ENCODE measurements at places on chromosomes 1 and 21.

DNA sequence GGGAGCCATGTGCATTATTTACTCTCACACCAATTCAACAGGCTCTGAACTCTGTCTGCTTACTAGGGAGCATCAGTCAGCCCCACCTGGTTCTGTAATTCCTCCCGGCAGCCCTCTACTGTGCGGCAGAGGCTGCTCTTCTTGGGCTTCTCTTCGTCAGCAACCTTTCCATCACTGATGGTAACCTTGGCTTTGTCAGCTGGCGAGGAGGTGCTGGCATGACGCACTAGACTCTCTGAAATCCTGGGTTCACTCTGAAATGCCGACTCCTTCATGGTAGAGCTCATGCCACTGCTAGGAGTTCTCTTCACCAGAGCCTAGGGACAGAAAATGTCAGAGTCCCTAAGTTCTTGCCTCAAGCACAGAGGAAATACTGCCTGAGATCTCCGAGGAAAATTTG lies 49.2 kb downstream of the UBR4 start:
- DNase-seq = no peak

DNA sequence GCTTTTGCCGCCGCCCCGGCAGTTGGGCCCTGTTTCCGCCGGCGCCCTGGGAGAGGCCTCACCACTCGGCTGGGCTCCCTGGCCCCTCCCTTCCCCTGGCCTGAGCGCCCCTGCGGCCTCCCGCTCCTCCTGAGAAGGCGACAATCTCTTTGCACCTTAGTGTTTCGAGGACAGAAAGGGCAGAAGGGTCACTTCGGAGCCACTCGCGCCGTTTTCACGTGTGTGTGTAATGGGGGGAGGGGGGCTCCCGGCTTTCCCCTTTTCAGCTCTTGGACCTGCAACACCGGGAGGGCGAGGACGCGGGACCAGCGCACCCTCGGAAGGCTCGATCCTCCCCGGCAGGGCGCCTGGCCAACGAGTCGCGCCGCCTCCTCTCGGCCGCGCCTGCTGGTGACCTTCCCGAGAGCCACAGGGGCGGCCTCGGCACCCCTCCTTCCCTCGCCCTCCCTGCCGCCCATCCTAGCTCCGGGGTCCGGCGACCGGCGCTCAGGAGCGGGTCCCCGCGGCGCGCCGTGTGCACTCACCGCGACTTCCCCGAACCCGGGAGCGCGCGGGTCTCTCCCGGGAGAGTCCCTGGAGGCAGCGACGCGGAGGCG lies 432 bp upstream of the SIM2 start:
- no peak for DNase-seq

GRCh38 chr21:16308269-16308668 lies 578.5 kb downstream of the USP25 start:
- no peak for DNase-seq

GRCh38 chr1:76291191-76291590 lies 216.6 kb downstream of the ST6GALNAC3 start:
- DNase-seq = no peak

DNA sequence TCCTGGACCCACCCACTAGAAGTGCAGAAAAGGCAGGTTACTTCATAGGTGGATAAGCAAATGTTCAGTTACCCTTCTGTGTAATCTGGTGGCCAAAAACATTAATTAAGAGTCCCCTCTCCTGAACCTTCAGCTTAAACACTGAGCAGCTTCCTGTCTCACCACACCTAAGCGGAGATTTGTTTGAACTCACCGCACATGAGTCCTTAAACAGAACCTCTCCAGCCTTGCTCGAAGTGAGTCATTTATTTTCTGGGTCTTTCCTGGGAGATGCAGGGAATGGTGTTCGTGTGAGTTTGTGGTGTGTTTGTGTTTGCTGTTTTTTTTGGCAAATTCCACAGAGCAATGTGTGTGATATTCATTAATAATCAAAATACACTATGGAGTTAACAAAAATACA lies 7.6 kb upstream of the FNBP1L start:
- DNase-seq = no peak

GRCh38 chr1:96206451-96206850 lies 515.1 kb upstream of the PTBP2 start:
- no peak for DNase-seq

DNA sequence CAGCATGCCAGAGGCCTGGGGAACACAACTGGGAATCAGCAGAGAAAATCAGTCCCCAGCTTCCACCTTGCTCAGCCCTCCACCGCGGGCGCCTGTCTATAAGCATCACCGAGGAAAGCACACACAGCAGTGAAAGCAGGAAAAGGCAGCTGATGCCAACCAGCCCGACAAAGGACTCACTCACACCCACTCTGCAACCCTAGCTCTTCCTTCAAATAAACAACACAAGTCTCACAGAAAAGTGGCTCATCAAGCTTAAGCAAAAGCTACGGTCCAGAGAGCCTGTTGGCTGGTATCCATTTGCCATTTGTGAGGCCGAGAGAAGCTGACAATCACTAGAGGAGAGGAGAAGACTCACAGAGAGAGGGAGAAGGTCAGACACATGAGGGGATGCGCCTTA lies 27.1 kb downstream of the MRAP start:
- no peak for DNase-seq

Measured in T-helper 1 cell (primary cell).